ENCODE measurements at places on chromosomes 1 and 21.

DNA sequence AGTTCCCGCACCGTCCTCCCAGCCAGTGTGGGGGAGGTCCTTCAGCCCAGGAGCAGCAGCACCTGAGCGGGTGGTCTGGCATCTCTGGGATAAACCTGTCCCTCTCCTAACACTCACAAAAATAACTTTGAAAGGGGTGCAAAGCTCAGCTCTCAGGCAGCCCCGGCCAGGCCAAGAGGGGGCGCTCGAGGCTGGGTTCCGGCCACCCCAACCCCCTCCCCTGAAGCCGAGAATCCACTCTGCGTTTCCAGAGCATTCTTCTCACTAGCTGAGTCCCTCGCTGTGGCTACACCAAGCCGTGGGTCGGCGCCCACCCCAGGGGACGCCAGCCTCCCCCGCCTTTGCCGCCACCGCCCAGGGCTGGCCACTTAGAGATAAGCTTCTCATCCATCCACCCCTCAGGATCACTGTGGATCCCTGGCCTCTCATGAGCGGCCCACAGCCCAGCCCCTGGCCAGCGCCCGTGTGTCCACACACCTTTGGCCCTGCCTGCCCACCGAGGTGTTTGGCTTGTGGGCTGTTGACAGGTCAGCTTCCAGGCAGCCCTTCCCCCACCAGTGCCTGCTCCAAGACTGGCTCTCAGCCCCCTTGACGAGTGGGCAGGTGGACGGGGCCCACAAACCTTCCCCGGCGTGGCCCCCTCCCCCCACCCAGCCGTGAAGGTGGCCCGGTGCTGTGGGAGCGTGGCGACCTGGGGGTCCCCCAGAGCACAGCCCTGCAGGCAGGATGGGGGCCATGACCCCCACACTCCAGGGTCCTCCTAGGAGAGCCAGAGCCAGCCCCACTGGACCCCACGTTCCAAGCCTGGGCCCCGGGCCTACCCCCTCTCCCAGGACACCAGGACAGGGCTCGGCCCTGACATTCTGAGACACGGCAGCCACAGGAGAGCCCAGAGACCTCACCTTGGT lies 1.9 kb downstream of the FTCD start:
- DNase-seq = peak; percentile 38

DNA sequence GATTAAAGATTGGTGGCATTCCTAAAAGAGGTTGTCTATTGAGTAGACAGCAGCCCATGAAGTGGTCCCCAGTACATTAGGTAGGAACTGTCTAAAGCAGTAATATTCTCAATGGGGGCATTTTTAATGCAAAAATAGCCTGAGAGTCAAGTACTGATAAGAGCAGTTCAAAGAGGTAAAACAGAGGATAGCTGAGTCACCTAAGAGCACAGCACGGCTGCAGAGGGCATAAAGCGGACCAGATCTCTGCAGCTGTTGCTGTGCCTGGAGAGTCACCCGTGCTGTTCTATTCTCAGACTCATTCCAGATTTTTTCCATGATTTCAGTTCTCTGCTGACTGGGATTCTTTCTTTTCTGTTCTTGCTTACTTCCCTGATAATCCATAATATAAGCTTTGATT lies 313.2 kb downstream of the OLFM3 start:
- peak; percentile 34 for DNase-seq

- no peak for DNase-seq
Observed at GRCh38 chr1:3380469-3380868, 74.0 kb upstream of the ARHGEF16 start.

DNA sequence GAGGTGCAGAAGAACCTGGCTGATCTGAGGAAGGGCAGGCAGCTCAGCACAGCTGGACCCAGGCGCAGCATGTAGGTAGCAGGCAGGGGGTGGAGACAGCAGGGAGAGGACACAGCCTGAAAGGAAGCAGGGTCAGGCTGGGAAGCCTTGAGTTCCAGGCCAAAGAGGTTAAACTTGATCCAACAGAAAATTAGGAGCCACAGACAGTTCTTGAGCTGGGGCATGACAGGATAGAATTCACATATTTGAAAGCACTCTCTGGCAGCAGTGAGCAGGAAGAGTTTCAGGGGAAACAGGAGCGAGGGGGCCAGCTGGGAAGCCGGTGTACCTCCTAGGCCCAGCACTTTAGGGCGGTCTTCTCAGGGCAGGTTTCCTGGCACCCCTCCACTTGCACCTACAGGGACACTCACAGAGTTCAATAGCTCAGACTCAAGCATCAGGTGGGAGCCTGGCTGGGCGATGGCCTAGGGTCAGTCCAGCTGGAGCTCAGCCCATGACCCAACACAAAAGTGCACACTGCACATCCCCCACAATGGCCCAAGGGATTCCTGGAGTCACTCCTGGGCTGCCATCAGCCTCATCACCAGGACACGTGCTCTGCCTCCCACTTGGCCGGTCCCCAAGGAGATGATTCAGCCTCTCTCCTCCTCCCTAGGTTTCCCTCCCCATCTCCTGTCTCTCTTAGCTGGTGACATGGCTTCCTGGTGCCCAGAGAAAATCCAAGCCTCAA lies 22.7 kb downstream of the MATN1 start:
- DNase-seq = peak; percentile 67

DNA sequence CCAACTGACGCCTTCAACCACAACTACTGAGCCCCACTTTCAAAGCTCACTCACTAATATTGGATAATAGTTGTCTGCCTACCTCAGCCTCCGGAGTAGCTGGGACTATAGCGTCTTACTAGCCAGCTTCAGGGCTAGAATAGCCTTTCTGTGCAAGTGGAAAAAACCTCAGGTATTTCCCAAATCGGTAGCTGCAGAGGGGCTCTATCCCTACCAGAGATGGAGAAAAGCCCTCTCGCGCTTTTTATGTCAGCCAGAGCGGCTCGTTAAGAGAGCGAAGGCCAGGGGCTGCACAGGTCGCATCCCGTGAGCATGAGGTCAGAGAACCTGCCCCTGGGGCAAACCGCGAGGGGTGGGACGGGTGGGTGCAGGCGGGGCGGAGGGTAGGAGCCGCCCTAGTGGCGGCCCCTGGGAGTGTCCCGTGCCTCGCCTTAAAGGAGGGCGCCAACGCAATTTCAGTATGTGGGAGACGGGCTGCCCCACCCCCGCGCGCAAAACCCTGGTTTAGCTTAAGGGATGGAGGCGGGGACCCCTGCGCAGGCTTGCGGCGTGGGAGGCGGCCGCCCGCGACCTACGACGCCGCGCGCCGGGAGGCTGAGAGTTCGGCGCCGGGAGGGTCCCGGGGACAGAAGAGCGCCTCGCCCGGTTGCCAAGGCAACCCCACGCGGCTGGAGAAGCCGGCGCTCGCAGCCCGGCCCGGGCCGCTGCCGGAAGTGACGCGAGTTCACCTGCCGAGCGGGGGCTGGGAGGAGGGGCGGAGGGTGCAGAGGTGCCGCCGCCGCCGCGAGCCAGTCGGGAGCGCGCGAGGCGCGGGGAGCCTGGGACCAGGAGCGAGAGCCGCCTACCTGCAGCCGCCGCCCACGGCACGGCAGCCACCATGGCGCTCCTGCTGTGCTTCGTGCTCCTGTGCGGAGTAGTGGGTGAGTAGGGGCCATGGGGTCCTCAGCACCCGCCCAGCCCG lies at the start of gene CXADR:
CXADR (plus strand) TSS at position 791 of the 961 bp plus-strand sequence; CDS start at position 878, 87 bp downstream.
- DNase-seq = peak; percentile 60

GRCh38 chr1:4726620-4727341 lies 72.4 kb downstream of the AJAP1 start:
- no peak for DNase-seq

DNA sequence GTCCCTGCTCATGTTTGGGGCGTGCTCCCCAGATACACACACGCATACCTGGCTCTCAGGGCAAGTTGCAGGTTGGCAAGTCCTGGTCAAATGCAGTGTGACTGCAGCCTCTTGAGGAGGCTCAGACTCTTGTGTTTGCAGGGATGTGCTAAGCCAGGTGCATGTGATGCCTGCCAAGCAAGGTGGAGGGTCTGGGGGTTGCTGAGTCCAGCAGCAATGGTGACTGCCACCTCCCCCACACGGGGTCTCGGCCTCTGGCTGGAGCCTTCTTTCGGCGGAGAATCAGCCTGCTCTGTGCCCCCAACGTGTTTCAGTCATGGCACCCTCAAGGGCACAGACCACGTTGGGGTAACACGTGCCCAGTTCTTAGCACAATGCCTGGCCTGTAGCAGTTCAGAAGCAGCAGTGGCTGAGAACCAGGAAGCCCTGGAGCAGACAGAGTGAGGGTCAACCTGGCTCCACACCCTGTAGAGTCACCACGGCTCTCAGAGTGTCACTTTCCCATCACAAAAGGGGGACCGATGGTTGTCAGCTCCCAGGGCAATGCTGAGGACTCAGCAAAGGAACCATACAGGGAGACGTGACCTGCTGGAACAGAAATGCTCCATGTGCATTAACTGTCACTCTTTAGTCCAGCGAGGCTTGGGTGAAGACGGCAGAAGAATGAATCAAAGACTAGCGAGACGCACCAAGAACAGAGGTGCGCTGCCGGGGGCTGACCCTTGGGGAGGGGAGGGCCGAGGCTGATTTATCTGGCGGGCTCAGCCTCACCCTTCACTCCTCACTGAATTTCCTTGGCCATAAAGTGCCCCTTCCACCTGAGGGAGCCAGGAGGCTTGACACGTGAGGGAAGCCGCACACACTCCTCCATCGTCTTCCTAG lies 109.0 kb downstream of the PGBD5 start:
- no peak for DNase-seq

GRCh38 chr1:58497499-58497898 lies 49.0 kb downstream of the OMA1 start:
- no peak for DNase-seq

GRCh38 chr1:218945050-218945449 lies 228.6 kb upstream of the LYPLAL1 start:
- DNase-seq = peak; percentile 69

DNA sequence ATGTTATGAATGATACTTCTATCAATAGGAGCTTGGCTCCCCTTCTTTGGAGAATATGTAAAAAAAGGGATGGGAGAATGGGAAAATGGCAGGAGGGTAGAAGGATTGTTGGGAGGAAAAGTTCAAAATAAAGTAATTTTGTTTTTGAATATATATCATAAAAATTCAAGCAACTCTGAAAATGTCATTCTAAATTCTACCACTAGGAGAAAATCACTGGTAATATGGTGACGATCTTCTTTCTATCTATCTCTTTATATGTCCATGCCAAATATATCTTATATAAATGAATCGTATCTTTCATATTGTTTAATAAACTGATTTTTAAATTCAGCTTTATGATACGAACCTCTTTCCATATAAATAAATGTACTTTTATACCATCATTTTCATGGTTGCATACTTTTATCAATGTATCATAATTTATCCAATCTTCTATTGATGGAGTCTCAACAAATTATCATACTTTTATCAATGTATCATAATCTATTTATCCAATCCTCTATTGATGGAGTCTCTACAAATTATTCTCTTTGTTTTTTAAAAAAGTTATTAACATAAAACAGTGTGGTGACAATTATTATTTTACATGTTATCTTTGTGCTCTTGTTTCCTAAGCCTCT lies 73.7 kb upstream of the MARK1 start:
- DNase-seq = peak; percentile 27

GRCh38 chr1:25916460-25916859 lies 10.2 kb upstream of the STMN1 start:
- no peak for DNase-seq

GRCh38 chr21:23496729-23497128 lies 2110.6 kb downstream of the MRPL39 start:
- DNase-seq = no peak

- DNase-seq = no peak
Observed at GRCh38 chr1:48665708-48666407, 110.8 kb downstream of the BEND5 start.

- DNase-seq = no peak
Observed at GRCh38 chr1:69535490-69535889, 32.2 kb upstream of the LRRC7 start.

DNA sequence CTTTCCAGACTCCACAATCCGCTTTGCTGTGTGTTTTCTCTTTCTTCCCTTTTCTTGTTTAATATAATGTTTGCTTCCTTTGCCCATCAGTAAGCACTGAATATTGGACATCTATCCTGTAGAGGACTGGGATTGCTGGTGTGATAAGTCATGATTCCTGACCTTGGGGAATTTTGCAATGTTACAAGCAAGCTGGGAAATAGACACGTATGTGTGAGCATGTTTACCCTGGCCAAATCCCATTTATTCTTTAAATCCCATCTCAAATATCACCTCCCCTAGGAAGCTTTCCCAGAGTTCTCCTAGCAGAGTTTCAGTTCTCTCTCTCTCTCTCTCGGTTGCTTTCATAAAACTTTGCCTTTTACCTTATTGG lies 155.3 kb downstream of the ROR1 start:
- no peak for DNase-seq

GRCh38 chr1:99751877-99752504 lies 14.4 kb downstream of the FRRS1 start:
- DNase-seq = no peak

GRCh38 chr1:168636200-168636599 lies 59.8 kb downstream of the XCL1 start:
- no peak for DNase-seq

- DNase-seq = peak; percentile 39
Observed at GRCh38 chr1:43933386-43934100, at the start of gene ARTN. TSS of gene ARTN (plus strand) at chr1:43933801. CDS start at chr1:43935657, 1,856 bp downstream.

- no peak for DNase-seq
Observed at GRCh38 chr1:225042263-225042662, 112.8 kb downstream of the DNAH14 start.

DNA sequence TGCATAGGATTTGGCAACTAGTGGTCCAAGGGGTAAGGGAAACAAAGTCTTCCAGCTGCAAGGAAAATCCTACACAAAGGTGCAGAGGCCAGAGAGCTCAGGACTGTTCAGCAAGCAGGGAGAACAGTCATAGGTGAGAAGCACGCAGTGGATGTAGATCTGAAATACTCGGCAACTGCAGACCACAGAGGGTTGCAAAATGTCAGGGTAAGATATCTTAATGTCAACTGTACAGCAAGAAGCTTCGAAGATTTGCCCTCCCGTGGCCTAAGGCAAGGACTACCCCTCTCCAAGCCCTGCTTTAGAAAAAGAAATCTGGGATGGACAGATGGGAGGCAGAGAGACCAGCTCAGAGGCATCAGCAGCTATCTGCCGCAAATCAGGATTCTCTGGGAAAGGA lies 153.4 kb upstream of the IRF2BP2 start:
- DNase-seq = no peak

GRCh38 chr21:33168886-33169285 lies 60.9 kb upstream of the IFNAR2 start:
- no peak for DNase-seq

GRCh38 chr1:6625584-6626149 lies 999 bp downstream of the THAP3 start:
- DNase-seq = peak; percentile 56

GRCh38 chr1:53348486-53349368 lies 20.9 kb upstream of the LRP8 start:
- no peak for DNase-seq

GRCh38 chr1:48978413-48978812 lies 201.7 kb upstream of the BEND5 start:
- no peak for DNase-seq

DNA sequence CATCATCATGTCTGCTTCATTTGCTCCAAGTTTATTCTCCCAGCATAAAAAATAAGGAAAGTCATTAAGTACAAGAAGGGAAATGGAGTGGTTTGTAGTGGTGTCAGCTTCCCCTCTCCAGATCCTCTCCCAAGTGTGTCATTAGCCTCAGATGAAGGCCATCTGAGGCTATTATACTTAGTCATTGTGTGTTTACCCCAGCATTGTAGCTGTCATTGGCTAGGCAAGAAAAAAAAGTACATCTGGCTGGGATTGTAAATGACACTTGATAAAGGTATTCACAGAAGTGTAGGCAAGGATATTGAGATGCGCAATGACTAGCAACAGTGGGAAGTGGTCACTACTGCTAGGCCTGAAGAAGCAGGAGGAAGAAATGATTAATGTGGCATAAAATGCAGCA lies 316.9 kb upstream of the SGIP1 start:
- peak; percentile 94 for DNase-seq

GRCh38 chr1:161096015-161096414 lies 2.1 kb upstream of the KLHDC9 start:
- DNase-seq = no peak

GRCh38 chr1:185957441-185958363 lies 223.5 kb downstream of the HMCN1 start:
- no peak for DNase-seq
